Prostate gland (tissue), 2 donors: ENCODE measurements at places on chromosomes 5 and 9.

DNA sequence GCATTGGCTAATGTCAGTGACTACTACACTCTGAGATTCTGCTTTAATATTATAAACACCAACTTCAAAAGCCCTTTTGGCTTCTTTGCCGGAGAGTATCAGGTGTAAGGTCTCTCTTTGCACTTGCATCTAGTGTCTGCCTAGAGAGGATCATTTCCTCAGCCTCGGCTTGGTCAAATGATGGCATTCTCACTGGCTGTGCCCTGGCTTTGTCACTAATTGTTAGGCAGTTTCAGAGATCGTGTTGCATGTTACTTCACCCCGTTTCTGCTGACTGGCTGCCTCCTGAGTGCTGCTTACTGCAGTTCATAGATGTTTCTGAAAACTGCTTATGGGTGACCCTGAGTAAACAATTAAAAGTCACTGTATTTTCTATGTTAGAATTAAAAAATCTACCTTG, 48.8 kb downstream of the SLC1A3 start:
- no peak for DNase-seq
- no peak overlapping the region for H3K27ac ChIP-seq
- no peaks in the 10 kb centered on the region for H3K36me3 ChIP-seq

DNA sequence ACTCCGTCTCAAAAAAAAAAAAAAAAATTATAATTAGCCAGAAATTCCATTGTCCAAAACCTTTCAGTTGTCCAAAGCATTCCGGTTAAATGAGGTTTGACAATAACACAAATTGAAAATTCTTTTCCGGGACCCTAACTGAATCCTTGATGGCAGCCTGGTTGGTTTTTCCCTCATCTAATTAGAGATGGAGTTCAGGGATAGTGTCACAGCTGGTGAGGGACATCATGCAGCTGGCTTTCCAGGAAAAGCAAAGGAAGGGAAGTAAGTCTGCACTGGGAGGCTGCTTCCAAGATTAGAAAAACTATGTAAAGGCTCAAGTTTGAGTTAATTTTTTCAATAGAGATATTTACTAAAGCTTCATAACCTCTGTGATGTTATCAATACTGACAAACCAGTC, 195.4 kb downstream of the ADAMTS12 start:
- H3K27ac ChIP-seq, result no peak overlapping the region
- H3K4me3 ChIP-seq, result no peak overlapping the region
- no peaks in the 10 kb centered on the region for H3K36me3 ChIP-seq
- H3K27me3 ChIP-seq, result no peaks in the 10 kb centered on the region
- no peaks in the 10 kb centered on the region for H3K4me1 ChIP-seq

- no peak for DNase-seq
- no peak overlapping the region for H3K4me3 ChIP-seq
- H3K36me3 ChIP-seq, result no peaks in the 10 kb centered on the region
- no peaks in the 10 kb centered on the region for H3K27me3 ChIP-seq
- H3K4me1 ChIP-seq, result no peaks in the 10 kb centered on the region
- no peak overlapping the region for H3K27ac ChIP-seq
These were observed 393.0 kb downstream of the MED10 start for GRCh38 chr5:5985332-5985731.

DNA sequence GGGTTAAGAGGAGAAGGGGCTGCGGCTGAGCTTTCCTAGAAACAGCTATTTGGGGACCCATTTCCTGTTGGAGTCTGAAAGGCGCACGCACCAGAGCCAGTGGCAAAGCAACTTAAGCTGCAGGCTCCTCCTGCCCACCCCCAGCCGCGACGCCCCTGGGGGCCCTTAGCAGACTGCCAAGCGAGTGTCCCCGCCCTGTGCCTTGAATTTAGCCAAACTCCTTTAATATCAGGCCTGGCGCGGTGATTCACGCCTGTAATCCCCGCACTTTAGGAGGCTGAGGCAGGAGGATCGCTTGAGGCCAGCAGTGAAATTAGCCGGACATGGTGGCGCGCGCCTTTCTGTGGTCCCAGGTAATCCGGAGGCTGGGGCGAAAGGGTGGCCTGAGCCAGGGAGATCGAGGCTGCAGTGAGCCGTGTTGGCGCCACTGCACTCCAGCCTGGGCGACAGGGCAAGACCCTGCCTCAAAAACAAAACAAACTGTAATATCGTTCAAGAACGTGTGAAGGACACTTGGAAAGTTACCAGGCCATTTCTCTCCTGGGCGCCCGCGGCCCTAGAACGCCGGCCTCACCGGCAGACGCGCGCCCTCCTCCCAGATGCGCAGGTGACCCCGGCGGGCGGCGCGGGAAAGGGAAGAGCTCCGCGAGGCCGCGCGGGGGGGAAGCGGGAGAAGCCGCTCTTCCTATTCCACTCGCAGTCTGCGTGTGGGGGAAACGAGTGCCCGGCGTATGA, 1.0 kb upstream of the F2R start:
- peak overlapping the region; percentile 71 for H3K4me3 ChIP-seq
- no peaks in the 10 kb centered on the region for H3K36me3 ChIP-seq
- no peaks in the 10 kb centered on the region for H3K4me1 ChIP-seq
- H3K27ac ChIP-seq, result peak overlapping the region; percentile 68

GRCh38 chr9:101566904-101567724, 27.7 kb downstream of the PPP3R2 start:
- peak overlapping the region; percentile 59 for H3K27ac ChIP-seq
- no peak overlapping the region for H3K4me3 ChIP-seq
- peak; percentile 32 for DNase-seq
- no peaks in the 10 kb centered on the region for H3K4me1 ChIP-seq

- H3K27me3 ChIP-seq, result no peaks in the 10 kb centered on the region
- no peak overlapping the region for H3K4me3 ChIP-seq
- no peak overlapping the region for H3K27ac ChIP-seq
- H3K4me1 ChIP-seq, result no peaks in the 10 kb centered on the region
These were observed 76.6 kb upstream of the MAST4 start for GRCh38 chr5:66519626-66520025.

GRCh38 chr9:34440017-34440416, 18.4 kb downstream of the FAM219A start:
- H3K36me3 ChIP-seq, result no peaks in the 10 kb centered on the region
- no peak overlapping the region for H3K27ac ChIP-seq
- H3K4me1 ChIP-seq, result peaks cover 3% of the 10 kb centered on the region
- no peaks in the 10 kb centered on the region for H3K27me3 ChIP-seq
- no peak overlapping the region for H3K4me3 ChIP-seq

DNA sequence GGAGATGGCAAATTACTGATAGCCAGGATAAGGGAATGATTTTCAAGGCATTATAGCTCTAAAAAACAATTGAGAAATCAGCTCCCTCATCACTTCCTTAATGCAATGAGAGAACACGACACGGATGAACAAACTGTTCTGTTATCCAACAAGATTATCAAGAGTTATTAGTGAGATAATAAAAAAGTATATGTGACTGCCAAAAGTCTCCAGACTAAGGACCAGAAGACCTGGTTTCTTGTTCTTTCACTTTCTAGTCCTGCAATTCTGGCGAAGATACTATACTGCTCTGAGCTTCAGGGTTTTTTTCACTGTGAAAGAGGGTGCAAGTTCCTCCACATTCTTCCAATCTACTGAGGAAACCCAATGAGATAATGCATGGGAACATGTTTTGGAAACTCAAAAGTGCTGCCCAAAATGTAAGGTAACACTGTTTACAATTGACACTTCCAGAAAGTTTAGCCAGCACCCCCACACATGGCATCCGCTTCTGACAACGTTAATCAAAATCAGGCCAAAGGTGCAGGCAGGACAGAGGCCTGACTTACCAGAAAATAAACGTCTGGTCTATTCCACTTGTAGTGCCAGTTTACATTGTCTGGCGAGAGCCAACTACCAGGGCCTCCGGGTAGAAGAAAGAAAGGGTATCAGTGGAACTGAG, 254.2 kb downstream of the DOCK8 start:
- H3K27me3 ChIP-seq, result no peaks in the 10 kb centered on the region
- peak overlapping the region; percentile 75 for H3K27ac ChIP-seq
- no peak for DNase-seq
- H3K4me1 ChIP-seq, result peaks cover 4% of the 10 kb centered on the region

- H3K4me1 ChIP-seq, result no peaks in the 10 kb centered on the region
- no peak overlapping the region for H3K27ac ChIP-seq
- H3K36me3 ChIP-seq, result no peaks in the 10 kb centered on the region
- DNase-seq, result no peak
These were observed 746 bp downstream of the STRBP start for GRCh38 chr9:123267481-123268198.

- DNase-seq, result no peak
- no peak overlapping the region for H3K27ac ChIP-seq
- no peaks in the 10 kb centered on the region for H3K4me1 ChIP-seq
- no peak overlapping the region for H3K4me3 ChIP-seq
These were observed 11.7 kb downstream of the SNCAIP start for GRCh38 chr5:122323738-122324137.

DNA sequence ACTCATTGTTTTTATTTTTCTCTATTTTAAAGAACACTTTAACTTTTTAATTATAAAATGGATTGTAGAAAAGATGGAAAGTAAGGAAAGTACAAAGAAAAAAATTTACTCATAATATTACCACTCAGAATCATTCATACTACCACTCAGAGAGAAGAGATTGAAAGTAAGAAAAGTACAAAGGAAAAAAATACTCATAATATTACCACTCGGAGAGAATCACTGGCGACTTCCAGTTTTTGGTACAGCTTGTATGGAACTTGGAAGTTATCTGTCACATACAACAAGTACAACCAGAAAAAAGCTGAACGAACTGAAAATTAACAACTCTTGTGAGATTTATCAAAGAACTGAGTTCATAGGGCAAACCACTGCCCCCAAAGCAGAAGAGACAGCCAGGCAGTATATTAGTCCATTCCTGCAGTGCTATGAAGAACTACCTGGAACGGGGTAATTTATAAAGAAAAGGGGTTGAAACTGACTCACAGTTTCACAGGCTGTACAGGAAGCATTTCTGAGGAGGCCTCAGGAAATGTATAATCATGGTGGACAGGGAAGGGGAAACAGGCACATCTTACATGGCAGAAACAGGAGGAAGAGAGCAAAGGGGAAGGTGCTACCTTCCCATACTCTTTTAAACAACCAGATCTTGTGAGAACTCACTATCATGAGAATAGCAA, 183.9 kb downstream of the SMARCA2 start:
- no peaks in the 10 kb centered on the region for H3K36me3 ChIP-seq
- DNase-seq, result no peak
- H3K4me1 ChIP-seq, result no peaks in the 10 kb centered on the region
- H3K27me3 ChIP-seq, result no peaks in the 10 kb centered on the region
- no peak overlapping the region for H3K27ac ChIP-seq
- H3K4me3 ChIP-seq, result no peak overlapping the region

- no peaks in the 10 kb centered on the region for H3K36me3 ChIP-seq
- no peaks in the 10 kb centered on the region for H3K4me1 ChIP-seq
- H3K27me3 ChIP-seq, result no peaks in the 10 kb centered on the region
These were observed 109.0 kb downstream of the MLLT3 start for GRCh38 chr9:20513126-20513913.

- peaks cover 7% of the 10 kb centered on the region for H3K4me1 ChIP-seq
- DNase-seq, result no peak
- H3K27me3 ChIP-seq, result no peaks in the 10 kb centered on the region
- no peak overlapping the region for H3K4me3 ChIP-seq
These were observed 11.1 kb downstream of the DIPK1B start for GRCh38 chr9:136723362-136723976.
